Stimulated activated CD4-positive, alpha-beta T cell treated with anti-CD3 and anti-CD28 coated beads, Interleukin-4, amount 100 ng/mL, for 1 hour (primary cell): ENCODE measurements at places on chromosomes 2 and 18.

DNA sequence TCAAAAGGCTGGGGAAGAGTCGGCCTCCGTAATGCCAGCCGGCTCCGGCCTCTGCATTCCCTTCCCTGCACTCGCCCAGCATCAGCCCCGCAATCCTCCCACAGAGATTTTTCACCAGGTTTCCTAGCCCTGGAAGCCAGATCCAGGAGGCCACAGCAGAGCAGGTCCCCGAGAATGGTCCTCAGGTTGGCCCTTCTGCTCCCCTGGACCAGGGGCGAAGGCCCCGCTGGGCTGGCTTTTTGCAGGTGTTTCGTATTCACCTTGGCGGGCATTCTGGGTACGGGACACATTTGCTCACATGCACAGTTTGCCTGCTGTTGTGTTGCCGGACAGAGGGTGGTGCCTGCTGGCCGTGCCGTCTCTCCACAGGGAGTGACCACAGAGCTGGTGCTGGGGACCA lies 309.5 kb downstream of the NDUFA10 start:
- DNase-seq, result no peak

DNA sequence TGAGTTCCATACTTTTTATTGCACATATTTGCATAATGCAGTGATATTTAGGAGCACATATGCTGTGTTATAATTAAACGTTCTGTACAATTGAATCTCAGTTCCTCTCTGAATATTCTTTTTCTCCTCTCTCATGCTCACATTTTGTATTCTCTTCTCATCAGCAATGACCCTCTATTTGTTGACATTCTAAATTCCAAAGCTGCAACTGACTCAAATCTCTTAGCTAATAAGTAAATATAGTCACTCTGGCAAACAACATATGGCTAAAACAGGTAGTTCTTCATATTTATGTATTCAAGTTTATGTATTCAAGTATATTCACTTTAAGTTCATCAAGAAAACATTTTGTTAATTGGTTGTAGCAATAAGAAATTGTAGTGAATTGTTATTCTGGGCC lies 907.4 kb upstream of the VRK2 start:
- no peak for DNase-seq

- DNase-seq, result no peak
These were observed 3.5 kb upstream of the DSC2 start for GRCh38 chr18:31105733-31106132.

DNA sequence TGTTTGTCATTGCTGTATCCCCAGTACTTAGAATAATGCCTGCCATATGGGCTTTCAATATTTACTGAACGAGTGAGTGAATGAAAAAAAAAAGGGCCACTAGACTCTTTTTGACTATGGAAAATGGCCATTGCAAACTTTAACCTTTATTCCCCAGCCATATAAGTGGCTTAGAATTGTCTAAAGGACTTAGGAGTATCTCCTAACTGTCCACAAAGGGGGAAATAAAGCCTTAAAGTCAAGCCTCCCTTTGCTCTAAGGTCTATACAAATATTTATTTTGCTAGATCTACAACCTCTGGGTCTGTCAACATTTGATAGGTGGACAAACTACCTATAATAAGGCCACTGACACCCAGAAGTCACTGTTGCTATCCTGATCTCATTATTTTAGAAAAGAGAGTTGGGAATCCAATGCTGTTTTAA lies 25.7 kb downstream of the UPP2 start:
- DNase-seq, result no peak

DNA sequence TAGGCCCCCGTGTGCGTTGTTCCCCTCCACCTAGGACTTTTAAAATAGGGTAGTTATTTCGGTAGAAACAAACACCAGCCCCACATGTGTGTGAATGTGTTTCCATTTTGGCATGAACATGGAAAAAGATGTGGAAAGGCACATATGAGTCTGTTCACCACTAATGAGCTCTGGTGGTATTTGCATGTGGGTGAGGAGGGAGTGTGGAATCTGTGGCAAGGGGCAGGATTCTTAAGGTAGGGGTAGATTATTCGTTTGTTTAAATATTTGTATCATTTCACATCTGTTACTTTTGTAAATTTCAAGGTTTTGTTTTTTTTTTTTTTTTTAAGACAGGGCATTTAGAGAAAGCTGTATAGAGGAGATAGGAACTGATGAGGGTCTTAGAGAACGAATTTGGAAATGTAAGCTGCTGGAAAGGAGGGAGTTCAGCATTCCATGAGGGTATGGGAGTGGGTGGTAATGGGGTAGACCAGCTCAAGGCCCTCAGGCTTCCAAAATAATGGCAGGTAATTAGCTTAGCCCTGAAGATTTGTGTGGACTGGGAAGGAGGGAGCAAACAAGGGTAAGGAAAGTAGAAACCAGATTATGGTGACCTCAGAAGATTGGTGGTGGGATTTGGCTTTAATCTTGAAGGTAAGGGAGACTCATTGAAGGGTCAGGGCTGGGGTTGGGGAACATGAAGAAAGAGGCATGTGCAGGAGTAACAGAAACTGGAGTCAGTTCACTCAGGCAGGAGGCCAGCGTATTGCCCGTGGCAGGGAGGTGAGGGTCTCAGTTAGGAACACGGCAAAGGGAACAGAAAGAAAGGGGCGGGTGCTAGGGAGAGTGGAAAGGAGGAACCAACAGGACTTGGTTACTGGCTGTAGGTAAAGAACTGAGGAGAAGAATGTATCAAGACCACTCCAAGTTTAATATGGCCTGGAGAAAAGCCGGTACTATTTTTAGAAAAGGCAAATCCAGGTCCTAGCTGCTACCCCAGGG lies 123.6 kb downstream of the PLB1 start:
- DNase-seq, result no peak

GRCh38 chr2:25251422-25252273 lies 83.3 kb upstream of the POMC start:
- peak; percentile 37 for DNase-seq

DNA sequence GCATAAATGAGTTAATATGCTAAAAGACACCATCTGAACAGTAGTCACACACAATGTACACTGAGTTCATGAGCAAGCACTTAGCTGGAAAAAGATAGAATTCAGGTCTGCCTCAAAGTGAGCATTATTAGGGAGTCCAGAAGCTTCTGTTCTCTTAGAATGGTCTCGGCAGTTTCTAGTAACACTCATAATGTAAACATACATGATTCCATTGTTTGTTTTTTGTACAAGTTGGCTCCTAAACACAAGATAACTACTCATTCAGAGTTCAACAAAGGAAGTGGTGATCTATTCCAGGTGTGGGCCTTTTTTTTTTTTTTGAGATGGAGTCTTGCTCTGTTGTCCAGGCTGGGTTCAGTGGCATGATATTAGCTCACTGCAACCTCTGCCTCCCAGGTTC lies 66.2 kb downstream of the ESCO1 start:
- no peak for DNase-seq

DNA sequence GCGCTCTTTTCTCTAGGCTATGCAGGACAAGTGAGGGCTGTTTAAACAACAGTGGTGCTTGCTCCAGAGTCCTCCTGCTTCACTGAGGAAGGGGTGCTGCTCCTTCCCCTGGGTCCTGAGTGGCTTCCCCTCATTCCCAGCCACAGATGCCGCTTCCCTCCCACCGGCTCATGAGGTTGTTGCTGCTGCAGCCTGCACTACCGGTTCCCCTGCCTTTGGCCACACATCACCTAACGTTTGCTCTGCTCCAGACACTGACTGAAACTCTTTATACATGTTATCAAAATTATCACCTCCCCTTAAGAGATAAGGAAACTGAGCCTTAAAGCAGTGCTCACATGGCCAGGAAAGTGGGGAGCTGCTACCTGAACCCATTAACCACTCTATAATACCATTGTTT lies 130.8 kb upstream of the LGALSL start:
- no peak for DNase-seq

GRCh38 chr18:361941-362310 lies 94.1 kb upstream of the THOC1 start:
- no peak for DNase-seq

DNA sequence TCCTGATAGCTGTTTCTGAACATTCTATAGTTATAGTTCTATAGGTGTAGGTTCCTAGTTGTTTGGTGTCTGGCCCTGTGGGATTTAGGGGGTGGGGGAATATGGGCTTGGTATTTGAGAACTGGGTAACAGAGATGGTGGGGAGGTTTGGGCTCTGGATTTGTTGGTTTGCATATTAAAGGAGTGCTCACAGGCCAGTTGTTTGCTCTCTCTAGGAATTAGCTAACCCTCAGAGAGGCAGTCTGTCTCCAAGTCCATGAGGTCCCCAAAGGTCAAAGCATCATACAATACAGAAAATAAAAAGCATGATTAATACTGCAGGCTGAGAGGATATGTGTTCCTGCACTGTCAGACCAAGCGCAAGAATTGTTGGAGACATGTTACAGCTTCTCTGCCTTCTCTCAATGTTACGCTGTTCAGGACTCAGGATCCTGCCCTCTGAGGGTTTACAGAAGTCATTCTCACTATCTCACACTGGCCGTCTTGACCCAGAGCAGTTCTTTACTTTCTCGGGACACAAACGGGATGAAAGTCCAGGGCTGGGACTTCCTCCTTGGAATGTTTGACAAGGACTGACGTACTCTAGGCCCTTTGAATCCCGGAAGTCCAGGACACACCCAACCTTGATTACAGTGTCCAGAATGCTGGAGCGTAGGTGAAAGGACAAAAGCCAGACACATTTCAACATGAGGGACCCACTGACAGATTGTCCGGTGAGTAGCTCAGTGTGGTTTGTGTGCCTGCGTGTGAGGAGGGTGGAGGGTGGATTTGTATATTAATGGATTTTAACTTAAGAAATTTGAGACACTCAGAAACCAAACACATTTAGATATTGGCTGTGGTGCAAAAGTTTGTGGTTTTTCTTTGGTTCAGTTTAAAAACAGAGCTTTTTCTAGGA lies at the start of gene NOSTRIN:
Gene NOSTRIN, plus strand, starts transcription at position 677 of the 898 bp plus-strand sequence. Its CDS starts 10 bp downstream, at position 687.
- DNase-seq, result no peak

- no peak for DNase-seq
These were observed 62.8 kb downstream of the BOD1L2 start for GRCh38 chr18:57209713-57210106.

DNA sequence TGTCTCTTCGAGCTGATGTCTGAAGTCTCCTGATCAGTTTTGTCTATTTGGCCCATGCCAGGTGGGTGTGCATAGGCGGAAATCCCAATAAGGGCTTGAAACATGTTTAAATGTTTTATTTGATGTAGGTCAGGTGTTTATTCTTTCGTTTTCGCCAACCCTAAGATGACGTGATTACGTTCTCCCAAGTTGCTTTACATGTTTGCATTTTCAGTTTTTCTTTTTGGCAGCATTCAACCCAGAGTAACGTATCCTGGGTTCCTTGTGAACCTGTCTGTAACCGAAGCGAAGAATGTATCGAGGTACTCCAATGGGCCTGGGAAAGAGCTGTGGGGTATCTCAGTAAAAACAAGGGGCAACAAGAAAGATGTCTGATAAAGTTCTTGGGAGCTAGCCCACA lies 3.1 kb downstream of the ALPK2 start:
- no peak for DNase-seq

DNA sequence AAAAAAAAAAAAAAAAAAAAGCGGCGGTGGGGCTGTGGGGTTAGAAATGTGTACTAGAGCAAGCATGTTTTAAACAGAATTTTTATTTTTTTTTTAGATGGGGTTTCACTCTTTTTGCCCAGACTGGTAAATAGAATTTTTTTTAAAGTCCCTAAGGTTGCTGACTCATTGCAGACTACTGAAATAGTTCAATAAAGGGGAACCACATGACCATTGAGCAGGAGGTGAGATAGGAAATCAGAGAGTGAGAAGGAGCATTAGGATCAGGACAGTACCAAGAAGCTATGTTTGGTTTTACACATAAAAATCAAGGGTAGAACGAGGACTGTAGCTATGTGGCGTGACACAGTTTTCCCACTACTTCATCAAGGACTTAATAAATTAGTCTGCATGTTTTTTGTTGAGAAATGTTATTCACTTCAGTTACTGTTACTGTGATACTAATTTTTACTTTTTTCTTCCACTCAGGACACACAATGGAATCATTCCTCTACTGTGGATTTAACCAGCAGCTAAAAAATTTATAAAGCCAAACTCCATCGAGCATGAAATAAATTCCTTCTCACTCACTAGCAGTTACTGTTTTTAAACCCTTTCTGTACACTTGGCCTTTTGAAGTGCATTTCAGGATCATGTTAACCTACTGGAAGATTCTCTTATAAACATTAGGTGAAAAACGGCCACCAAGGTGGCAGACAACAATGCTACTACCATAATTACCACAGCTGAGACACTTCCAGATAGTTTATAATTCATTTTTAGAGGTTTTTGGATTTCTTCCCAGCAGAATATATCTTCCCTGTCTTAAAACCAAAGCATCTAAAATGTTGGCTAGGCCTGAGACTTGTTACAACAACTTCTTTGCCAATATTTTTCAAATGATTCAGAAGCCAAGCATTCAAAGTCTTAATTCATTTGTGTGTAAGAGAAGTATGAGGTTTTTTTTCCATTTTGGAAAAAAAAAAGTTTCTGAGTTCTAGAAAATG lies 33.2 kb downstream of the LAMA1 start:
- DNase-seq, result no peak

GRCh38 chr2:7881063-7881462 lies 800.8 kb upstream of the ID2 start:
- DNase-seq, result no peak

GRCh38 chr2:156526950-156527636 lies 90.9 kb downstream of the GPD2 start:
- no peak for DNase-seq

GRCh38 chr18:69727912-69728572 lies 219.6 kb downstream of the CD226 start:
- DNase-seq, result no peak

DNA sequence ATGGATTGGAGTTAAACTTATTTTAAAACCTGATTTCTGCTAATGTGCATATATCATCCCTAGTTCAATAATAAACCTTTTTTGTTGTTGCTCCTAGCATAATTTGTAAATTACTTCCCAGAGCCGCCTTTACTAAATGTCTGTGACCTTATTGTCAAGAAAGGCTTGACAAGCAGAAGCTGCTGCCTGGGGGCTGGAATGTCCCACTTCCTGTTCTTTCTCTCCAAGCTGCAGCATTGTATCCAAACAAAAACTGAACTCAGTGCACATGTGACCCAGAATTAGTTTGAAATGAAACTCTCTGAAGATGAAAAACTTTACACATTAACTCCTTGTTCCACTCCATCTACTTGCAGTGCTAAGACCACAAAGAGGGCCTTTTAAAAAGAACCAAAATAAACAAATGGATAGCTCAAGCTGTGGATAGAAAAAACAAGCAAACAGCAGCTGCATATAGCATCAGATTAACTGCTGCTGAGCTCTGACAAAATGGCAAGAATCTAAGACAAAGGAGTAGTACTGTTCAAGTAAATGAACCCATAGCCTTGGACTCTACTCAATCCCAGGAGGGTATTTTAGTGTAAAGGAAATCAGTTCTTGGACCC lies 99.8 kb upstream of the NEUROD1 start:
- no peak for DNase-seq

GRCh38 chr2:137862651-137863050 lies 101.6 kb upstream of the HNMT start:
- DNase-seq, result no peak
